K562 (cell line): ENCODE measurements at places on chromosomes 1 and 21. TPM values are rescaled to one million over a fixed set of nuclear protein-coding genes. Genes with fewer than 3 reads are reported as not detected.

PTPN7 gene
- 123 and 128 TPM in 2 replicates for polyA plus RNA-seq

ARHGEF19 gene
- polyA plus RNA-seq = 14.8 and 17.1 TPM in 2 replicates

TMCC2 gene
- polyA plus RNA-seq = 1.2 and 2.0 TPM in 2 replicates

LCE1F gene
- not detected in 2 replicates for polyA plus RNA-seq

NR1I3 gene
- not detected in 2 replicates for polyA plus RNA-seq

IFT25 gene
- 202 and 206 TPM in 2 replicates for polyA plus RNA-seq

SLC30A2 gene
- polyA plus RNA-seq = 0.03 TPM in 1 of 2 replicates, not detected in the other

GORAB gene
- 7.5 and 8.6 TPM in 2 replicates for polyA plus RNA-seq

TLCD4 gene
- 6.5 and 6.6 TPM in 2 replicates for polyA plus RNA-seq

PRMT2 gene
- polyA plus RNA-seq = 69.6 and 73.7 TPM in 2 replicates

BCAR3 gene
- 4.0 and 5.4 TPM in 2 replicates for polyA plus RNA-seq

TTC3 gene
- 43.8 and 45.5 TPM in 2 replicates for polyA plus RNA-seq

FOXO6 gene
- 0.13 and 0.43 TPM in 2 replicates for polyA plus RNA-seq

TP73 gene
- 0.38 and 1.1 TPM in 2 replicates for polyA plus RNA-seq
